ENCODE measurements at places on chromosomes 4 and X.

GRCh38 chrX:56233682-56234081, 1.5 kb downstream of the KLF8 start:
- no peak for DNase-seq

- no peak for DNase-seq
Measured at GRCh38 chr4:126766241-126766640, 866.5 kb upstream of the INTU start.

- DNase-seq = no peak
Measured at GRCh38 chr4:86543560-86544309, 50.4 kb upstream of the PTPN13 start.

DNA sequence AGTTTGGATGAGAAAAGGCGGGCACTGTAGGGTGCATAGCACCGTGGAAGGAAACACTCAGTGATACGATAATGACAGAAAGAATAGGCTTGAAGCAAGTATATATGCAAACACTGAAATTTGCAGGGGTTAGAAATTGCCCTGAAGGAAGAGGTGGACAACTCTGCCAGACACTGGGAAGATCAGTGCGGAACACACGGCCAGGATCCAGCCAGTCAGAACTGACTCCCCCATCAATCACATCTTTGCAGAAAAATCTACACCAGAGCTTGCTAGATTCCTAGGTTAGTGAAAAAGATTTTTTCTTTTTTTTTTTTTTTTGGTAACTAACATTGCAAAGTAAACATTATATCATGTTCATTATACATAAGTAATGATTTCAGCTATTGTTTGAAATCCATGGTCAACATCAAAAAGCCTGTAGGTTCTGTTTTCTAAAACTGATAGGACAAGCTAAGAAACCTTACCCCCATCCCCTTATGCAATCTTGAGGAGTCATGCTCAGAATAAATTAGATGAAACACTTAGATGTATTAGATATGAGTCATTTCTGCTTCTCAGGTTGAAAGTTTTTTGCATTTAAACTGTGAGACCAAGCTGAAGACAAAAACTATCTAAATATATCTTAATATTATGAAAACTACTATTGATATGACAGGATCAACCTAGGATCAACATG, 38.9 kb downstream of the TRIML1 start:
- DNase-seq = no peak

- DNase-seq = no peak
Measured at GRCh38 chr4:138686106-138686835, 329.3 kb upstream of the NOCT start.

- DNase-seq = no peak
Measured at GRCh38 chr4:53991821-53992220, 72.6 kb downstream of the CHIC2 start.

DNA sequence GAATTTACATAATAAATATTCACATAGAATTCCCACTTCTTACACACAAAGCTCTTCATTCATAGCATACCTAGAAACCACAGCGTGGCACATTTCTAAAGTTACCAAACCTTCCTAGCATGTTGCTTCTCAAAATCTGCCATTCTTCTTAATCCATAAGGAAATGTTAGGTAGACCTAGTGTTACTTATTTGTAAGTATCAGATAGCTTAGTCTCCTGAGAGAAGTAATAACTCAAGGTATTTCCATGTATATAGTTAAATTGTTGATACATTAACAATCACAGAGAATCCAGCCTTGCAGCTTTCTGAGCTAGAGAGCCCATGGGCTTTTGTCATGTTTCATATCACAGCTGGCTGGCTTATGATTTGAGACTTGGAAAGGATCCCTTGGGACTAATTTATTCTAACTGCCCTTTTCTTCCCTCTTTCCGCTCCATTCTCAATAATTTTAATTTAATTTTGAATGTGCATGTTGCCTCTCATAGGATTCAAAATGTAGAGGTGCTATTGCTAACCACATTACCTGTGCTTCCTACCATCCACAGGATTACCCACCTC, 17.6 kb downstream of the SH3RF1 start:
- DNase-seq = no peak

- no peak for DNase-seq
Measured at GRCh38 chr4:105558277-105558676, 5.9 kb downstream of the ARHGEF38 start.

DNA sequence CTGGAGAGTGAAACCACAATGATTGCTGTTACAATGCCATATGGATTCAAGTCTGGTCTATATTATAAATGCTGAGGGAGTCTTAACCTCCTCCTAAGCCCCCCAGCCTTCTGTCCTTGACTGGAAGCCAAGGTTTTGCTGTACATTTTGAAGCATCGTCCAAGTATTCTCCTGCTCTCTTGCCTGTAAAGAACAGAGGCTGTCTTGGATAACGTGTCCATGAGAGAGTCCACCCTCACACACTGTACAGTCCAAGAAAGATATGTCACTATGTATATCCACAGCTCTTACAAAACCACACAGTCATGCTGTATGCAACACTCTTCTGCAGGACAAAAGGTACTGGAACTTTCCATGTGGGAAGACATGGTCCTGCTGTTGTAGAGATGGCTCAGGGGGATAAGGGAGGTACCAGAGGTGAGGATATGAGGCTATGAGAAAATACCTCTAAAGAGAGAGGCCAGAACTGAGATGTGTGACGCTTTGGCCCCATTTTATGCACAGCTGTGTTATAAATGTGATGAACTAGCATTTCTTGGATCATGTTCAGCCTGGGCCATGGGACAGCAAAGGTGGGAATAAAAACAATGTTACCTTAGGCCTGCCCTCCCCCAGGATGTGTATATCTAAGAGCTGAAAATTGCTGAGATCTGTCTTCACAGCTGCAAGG, 678.6 kb downstream of the IQCM start:
- DNase-seq = no peak

DNA sequence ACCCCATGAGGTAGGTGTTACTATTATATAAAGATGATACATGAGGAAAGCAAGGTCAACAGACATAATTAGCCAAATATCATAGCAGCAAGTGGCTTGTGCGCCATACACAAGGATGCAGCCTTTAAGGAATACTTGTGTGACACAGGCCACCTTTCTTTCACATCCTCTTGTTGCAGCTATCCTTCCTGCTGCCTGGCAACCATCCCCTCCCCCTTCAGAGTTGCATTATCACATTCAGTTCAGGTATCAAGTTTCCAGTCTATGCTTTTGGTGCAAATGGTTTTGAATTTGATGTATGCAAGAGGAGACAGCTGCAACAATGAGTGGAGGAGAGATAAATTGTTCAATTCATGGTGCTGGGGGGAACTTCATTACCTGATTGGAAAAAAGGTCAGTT, 6.4 kb downstream of the ZCCHC18 start:
- peak; percentile 30 for DNase-seq

GRCh38 chrX:154373340-154374306, 811 bp downstream of the FLNA start:
- DNase-seq = peak; percentile 39

DNA sequence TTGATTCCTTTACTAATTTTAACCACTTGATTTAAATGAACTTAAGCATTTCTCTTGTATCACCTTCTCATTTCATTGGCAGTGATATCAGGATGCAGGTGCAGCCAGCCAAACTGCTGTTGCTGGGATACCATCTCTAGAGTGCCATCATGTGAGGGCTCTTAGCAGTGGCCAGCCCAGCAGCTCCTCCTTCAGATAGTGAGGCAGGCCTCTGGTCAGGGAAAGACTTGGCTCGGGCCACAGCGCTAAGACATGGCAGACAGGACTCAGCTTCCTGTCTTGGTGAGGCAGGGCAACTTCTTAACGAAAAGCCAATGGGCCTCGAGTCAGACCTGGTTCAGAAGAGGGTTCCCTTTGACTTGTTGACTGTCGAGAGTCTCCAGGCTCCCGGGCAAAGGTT, 50.0 kb downstream of the NOP14 start:
- DNase-seq = peak; percentile 52

- no peak for DNase-seq
Measured at GRCh38 chrX:83516597-83516996, 8.5 kb downstream of the POU3F4 start.

All from NCI-H187 (cell line).